ENCODE measurements at places on chromosomes 2 and 18.

DNA sequence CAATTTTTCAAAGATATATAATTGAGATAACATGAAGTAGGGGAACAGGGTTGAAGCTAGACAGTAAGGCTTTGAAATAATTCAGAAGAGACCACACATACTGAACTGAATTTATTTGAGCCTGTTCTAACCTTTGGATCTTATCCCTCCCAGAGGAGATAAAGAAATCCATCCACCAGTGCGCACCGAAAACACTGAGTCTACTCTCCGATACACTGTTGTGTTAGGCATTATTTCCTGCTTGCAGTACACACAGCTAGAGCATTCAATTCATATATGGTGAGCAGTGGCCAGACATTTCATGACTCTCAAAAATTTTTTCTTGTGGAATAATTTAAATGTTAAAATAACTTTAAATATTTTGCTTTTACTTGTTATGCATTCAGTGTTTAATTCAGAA lies 342.7 kb downstream of the GPD2 start:
- DNase-seq, result no peak

- DNase-seq, result no peak
These were observed 83.6 kb downstream of the HS1BP3 start for GRCh38 chr2:20567159-20567925.

DNA sequence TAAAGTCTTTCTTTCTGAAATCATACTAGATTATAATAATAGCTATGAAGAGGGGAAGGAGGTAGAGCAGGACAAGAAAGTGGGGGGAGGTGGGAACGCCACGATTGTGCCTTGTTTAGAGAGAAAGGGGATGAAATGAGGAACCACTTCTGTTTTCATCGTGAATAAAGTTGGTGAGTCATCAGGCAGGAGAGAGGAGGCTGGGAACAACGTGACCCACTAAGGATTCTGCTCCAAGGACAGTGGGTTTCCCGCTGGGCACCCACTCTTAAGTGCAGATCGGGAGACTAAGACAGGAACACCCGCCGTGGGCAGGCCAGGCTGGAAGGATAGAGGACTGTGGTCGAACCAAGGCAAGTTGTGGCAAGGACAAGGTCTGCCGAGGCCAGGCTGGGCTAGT lies 158.2 kb downstream of the L3MBTL4 start:
- DNase-seq, result no peak

GRCh38 chr2:202140522-202141252 lies 67.6 kb downstream of the KIAA2012 start:
- no peak for DNase-seq

GRCh38 chr2:45267062-45267792 lies 258.0 kb upstream of the SIX2 start:
- DNase-seq, result no peak

DNA sequence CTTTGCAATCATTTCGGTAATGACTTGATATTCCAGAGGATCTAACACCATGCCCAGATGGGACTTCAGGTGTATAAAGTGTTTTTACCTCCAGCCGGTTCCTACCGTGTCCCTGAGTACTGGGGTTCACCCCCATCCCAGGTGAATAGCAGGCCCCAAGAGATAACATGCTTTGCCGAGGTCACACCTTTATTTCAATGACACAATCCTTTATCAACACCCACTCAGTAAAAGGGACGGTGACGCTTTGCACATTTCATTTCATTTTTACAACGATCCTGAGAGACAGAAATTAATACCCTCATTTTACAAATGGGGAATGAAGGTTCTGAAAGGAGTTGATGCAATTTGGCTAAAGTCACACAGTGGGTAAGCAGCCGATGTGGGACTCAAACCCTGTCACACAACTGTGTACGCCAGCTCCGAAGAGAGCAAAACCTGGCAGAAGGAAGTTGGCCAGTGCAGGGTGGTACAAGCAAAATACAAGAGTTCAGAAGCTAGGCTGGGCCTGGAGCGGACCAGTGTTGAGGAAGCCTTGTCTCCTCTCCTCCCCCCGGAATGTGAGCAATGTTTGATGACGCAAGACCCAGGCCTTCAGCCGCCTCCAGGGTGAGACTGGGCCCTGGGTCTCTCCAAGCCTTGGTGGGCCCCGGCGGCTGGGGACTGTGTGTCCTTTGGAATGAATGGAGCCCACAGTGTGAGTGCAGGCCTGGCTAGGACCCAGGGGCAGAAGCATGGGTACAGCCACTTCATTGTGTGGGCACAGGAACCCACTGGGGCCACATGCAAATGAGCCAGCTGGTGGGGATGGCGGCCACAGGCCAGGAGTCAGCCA lies 139.6 kb upstream of the MYCN start:
- no peak for DNase-seq

GRCh38 chr2:224650815-224651439 lies 65.2 kb downstream of the CCDC195 start:
- DNase-seq, result no peak

GRCh38 chr2:142290931-142291330 lies 160.1 kb upstream of the LRP1B start:
- no peak for DNase-seq

DNA sequence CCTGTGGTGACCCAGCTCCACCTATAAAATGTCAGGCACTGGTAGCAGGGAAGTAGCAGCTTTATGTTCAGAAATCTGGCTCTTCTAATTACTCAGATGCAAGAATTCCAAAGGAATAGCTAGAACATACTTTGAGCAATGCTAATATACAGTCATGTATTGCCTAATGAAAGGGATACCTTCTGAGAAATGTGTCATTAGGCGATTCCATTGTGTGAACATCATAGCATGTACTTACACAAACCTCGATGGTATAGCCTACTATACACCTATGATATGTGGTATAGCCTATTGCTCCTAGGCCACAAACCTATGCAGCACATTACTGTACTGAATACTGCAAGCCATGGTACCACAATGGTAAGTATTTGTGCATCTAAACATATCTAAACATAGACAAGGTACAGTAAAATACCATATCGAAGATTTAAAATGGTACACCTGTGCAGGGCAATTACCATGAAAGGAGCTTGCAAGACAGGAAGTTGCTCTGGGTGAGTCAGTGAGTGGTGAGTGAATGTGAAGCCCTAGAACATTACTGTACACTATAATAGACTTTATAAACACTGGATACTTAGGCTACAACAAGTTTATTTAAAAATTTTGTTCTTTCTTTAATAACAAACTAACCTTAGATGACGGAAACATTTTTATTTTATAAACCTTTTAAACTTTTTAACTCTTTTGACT lies 50.3 kb upstream of the ETAA1 start:
- DNase-seq, result no peak

- no peak for DNase-seq
These were observed 100.7 kb upstream of the MCFD2 start for GRCh38 chr2:47016172-47016913.

- DNase-seq, result no peak
These were observed 57.0 kb downstream of the MSTN start for GRCh38 chr2:190005513-190005912.

DNA sequence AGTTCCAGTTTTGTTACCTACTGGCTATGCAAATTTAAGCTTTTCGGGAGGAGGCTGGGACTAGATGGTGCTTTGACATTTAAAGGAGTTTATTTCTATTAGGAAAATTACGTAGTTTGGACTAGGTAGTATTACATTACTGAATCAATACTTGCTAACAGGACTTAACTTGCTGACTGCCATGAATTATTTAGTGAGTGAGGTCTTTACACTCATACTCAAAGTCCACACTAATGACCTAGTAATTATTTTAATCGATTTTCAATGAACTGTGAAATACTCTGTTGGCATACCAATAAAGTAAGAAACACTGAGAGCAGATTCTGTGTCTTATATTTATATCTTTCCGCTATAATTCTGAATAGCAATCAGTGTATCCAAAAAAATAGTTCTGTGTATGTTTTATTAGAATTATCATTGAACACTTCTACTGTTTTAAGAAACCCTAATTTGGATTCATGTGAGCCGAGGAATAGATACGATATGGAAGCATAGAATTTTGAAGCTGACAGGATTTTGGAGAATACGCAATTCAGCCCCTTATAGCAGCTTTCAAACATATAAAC lies 55.0 kb downstream of the CHST9 start:
- no peak for DNase-seq

DNA sequence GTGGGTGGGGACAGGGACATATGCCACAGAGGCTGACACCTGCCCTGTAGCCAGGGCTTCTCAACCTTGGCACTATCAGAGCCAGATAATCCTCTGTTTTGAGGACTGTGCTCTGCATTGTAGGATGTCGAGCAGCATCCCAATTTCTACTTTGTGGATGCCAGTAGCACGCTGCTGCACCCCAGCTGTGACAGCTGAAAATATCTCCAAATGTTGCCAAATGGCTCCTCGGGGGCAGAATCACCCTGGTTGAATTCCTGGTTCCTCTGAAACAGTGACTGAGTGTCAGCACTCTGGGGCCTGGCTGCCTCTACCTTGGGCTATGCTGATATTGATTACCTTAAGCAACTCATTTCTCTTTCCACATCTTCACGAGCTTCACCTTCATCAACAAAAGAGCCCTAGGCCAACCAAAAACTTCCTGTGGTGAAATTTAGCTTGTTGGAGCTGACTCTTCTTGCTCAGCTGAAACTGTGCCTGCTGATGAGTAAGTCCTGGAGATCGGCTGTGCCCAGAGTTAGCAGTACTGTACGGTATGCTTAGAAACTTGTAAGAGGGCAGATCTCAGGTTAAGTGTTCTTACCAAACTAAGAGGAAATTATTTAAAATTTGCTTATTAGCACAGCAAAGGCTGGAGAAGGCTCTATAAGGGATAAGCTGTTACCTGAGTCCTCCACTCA lies 138.1 kb downstream of the SEPTIN10 start:
- DNase-seq, result no peak

GRCh38 chr2:179936141-179936540 lies 71.0 kb downstream of the CWC22 start:
- no peak for DNase-seq

DNA sequence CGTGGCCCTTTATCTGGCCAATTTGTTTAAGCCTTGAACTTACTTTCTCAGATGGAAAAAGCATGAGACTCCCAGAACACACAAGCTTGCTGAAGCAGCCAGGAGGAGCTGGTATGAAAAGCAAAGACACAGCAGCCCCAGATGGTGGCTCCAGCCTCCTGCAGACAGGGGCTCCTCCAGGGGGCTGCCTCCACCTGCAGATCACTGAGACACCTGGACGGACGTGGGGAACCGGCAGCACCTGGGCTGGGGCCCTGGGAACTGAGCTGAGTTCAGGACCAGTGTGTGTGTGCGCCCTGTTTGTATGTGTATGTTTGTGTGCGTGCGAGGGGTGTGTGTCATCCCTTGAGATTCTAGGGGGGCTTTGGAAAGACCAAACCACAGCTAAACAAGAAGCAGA lies 8.6 kb downstream of the CYS1 start:
- DNase-seq, result no peak

GRCh38 chr18:48661421-48661820 lies 122.6 kb downstream of the CTIF start:
- no peak for DNase-seq

DNA sequence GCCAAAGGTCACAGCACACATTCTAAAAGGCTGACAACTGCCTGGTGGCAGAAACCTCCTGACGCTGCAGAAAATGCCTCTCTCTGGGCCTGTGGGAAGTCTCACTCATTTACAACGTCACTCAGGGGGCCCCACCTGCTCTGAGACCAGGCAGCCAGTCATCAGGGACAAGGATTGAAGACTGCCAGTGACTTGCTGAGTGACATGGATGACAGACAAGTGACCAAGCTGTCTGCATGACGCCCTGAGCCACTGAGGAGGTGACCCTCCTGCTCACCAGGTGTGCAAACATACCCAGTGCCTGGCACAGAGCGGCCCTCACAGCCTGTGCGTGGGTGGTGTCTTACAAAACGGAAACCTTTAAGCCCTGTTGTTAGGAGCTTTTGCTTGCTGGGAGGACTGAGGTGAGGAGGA lies 392.4 kb downstream of the TNS1 start:
- peak; percentile 27 for DNase-seq

- no peak for DNase-seq
These were observed 1.1 kb upstream of the DYM start for GRCh38 chr18:49461602-49461977.

GRCh38 chr2:17517481-17518211 lies 594 bp downstream of the RAD51AP2 start:
- DNase-seq, result no peak

DNA sequence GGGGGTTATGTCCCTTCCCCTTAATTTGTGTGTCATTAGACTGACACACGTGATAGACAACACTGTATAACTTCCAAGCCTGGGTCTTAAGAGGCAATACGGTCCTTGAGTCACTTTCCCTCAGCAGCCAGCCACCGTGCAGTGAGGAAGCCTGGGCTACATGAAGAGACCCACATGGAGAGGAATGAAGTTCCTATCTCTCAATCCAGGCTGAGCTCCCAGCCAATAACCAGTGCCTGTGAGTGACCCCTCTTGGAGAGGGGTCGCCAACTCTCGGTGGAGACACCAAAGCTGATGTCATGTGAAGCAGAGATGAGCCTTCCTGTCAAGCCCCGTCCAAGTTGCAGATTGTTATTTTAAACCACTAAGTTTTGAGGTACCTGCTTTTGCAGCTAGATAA lies 5.7 kb upstream of the WDSUB1 start:
- DNase-seq, result no peak

DNA sequence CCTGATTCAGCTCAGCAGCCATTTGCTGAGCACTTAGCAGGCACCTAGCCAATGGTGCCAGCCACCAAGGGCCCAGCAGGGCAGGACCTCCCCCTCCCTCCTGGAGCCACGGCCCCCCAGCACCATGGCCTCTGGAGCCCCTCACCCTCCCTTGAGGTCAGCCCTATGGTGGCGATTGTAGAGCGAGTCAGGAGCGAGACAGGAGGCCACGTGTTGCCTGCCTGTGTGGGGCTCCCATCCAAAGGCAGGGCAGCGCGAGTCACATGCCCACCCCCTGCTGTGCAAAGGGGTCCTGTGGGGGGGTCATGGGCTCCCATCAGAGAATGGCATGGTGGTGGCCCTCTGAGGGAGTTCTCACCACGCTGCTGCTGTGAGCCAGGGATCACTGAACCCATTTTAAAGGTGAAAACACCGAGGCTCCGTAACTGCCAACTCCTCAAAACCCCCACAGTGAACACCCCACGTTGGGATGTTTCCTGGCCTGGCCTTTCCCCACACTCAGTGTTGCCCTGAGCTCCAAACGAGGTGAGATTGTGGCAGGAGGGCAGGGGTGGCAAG lies 35.6 kb downstream of the RAMP1 start:
- no peak for DNase-seq

GRCh38 chr2:233356546-233357308 lies 2.4 kb downstream of the DGKD start:
- DNase-seq, result no peak

DNA sequence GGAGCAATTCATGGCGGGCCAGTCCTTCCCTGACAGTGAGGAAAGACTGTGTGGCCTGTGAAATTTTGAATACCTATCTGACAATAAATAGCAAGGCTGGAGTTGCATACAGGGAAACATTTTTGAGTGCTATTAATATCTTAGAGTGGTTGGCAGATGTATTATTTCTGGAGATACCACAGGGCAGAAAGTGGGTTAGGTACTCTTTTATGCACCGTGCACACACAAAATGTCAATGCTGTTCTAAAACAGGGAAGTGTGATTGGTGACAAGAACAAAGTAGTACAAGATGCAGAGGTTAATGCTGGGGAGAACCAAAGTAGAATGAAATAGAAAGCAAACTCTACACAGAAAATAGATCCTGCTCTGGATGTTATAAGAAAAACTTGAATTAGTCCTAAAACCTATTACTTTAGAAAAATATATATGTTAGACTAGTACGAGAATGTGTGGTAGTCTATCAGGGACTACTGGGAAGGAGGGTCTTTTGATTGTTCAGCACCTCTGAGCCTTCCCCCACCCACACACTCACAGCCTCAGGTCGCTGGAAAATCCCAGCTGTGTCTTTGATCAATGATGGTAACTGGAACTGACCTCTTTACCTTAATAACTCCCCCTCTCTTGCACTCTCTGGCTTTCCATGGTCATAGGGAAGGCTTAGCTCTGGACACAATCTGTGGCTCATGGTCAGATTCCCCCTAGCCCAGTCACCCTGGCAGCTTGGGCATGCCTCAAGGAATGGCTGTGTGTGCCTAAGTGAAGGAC lies 58.2 kb downstream of the SERPINB8 start:
- DNase-seq, result no peak

Data from CD8-positive, alpha-beta memory T cell (primary cell).